ENCODE measurements at places on chromosomes 3 and 15.
A peak's percentile ranks its signal among the peaks of the same experiment; 100 is the strongest.

- peak; percentile 71 for DNase-seq
Observed at GRCh38 chr15:50315814-50316630, 39.0 kb downstream of the GABPB1 start.

- no peak for DNase-seq
Observed at GRCh38 chr3:14788644-14789043, 30.1 kb upstream of the FGD5 start.

- DNase-seq, result no peak
Observed at GRCh38 chr3:144028798-144029411, 57.3 kb downstream of the DIPK2A start.

GRCh38 chr3:181497358-181497757 is 214.4 kb upstream of the SOX2 start:
- DNase-seq, result no peak

DNA sequence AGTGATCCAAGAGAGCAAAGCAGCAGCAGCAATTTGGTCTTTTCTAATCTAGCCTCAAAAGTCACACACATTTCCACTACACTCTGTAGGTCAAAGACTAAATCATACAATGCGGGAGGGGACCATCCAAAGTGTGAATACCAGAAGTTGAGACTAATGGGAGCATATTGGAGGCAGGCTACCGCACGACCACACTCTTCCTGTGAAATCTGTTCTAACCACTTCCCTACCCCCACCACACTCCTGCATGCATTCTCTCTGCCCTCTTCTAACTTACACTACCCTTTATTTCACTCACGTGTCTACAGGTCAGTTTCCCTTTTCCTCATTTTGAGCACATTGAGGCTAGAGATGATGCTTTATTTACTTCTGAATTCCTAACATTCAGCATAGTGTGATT is 23.7 kb upstream of the PRTG start:
- DNase-seq, result no peak

GRCh38 chr15:69983696-69984265 is 113.9 kb downstream of the TLE3 start:
- DNase-seq, result no peak

GRCh38 chr3:170309046-170309445 is 48.5 kb upstream of the SKIL start:
- no peak for DNase-seq

GRCh38 chr15:93305306-93305705 is 216.3 kb upstream of the RGMA start:
- DNase-seq, result no peak

GRCh38 chr3:187072102-187072501 is 67.2 kb downstream of the RPL39L start:
- DNase-seq, result no peak

GRCh38 chr15:74174958-74175253 is 1.4 kb downstream of the ISLR start:
- DNase-seq, result no peak

- DNase-seq, result no peak
Observed at GRCh38 chr15:67833710-67834511, 5.9 kb downstream of the RNU6-1 start.

DNA sequence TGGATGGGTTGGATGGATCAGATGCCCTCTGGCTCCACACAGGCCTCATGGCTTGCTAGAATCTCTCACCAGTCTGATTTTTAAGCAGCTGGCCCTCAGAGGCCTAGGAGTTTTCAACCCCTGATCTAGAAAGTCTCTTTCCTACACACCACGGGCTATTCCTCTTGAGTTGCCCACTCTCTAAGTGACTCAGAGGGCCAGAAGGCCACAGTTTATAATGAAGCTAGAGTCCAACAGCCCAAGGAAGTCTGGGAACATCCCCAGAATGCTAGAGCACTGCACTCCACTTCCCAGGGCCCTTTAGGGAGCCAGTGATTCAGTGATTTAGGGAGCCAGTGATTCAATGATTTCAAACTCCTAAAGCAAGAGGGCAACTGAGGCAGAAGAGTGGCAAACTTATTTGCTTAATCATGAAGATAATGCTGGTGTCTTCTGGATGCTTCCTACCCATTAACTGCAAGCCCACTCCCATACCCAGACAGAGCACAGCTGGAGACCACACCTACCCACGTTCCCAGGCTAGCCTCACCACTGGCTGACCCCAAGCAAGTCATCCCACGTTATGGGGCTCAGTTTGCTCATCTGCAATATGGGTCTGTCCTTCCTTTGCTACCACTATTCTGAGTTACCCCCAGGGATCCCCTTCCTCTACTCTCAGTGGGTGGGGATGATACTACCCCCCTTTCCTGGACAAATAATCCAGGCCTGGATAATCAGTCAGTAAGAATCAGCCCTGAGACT is 36.7 kb downstream of the ABTB1 start:
- no peak for DNase-seq

- no peak for DNase-seq
Observed at GRCh38 chr3:58013973-58014649, 5.9 kb downstream of the FLNB start.

- no peak for DNase-seq
Observed at GRCh38 chr3:122484985-122485384, 29.8 kb downstream of the KPNA1 start.

GRCh38 chr3:116966649-116967048 is 257.1 kb downstream of the TUSC7 start:
- no peak for DNase-seq

DNA sequence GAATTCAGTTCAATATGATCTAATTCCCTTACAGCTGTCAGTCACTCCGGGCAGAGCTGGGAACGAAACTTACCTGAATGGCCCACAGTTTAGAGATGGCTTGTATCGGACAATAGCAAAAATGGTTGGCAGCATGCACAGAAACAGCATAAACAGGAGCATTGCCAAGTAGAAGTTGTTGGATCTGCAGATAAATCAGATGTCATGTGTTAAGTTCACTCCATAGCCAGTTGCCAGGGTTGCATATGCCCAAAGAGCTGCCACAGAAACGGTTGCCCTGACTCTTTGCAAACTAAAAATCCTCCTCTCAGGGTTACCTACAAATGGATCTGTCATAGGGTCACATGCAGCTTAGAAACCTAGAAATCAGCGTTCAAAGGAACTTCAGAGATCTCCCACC is 15.4 kb upstream of the STARD5 start:
- DNase-seq, result no peak

- no peak for DNase-seq
Observed at GRCh38 chr3:63179862-63180522, 98.1 kb upstream of the SYNPR start.

DNA sequence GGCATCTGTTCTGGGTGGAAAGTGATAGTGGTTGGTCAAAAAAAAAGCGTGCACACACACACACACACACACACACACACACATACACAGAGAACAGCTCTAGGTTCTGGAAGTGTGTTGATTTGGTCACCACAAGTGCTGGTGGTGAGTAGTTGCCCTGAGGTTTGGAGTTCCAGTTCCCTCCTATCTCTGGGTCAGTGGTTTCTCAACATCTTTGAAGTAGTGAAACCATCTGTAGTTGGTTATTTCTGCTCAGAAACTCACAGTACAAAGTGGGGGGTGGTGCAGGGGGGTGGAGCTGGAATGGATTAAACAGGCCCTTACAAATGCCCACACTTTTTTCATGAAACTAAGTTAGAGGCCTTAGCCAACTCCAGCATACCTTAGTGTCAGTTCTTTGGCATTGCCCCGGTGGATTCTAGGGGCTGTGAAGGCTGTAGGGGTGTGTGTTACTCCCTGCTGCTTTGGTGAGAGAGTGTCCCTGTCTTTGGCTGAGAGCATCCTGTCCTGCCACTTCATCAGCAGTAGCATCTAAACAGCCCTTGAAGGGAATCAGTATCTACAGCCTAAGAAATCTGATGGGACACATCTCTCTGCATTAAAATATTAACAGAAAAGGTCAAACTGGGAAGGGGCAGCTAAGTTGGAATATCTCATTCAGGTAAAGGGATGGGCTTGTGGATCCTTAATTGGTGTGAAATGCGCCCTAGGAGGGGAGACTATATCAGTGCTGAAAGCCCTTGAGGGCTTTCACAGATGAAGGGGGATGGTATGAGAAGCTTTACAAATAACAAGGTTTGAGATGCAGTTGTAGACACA is 20.6 kb downstream of the SMAD3 start:
- no peak for DNase-seq

DNA sequence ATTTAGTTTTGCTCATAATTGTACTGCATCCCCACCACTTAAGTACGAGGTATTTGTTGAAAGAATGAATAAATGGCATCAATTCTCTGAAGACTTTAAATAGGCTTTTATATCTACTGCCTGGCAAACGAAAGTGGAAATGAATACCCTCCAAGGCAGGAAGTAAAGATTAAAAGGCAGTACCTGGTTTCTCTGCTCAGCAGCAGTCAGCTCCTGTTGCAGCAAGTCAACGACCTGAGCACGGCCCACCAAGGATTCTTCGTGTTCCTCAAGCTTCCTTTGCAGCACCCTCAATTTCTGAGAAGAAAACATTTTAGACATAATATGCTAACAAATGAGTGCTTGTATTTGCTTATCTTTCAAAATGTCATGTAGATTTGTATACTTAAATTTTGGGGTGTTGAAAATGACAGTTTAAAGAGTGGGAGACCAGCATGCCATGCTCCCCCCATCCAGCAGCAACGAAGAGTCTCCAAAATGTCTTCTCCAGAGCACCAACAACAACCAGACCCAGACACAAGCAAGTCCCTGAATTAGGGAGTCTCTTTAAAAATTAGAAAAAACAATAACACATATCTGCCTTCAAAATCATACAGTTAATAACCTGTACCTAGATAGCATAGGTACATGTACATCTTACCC is 31.2 kb downstream of the GOLGB1 start:
- no peak for DNase-seq

- DNase-seq, result no peak
Observed at GRCh38 chr3:66554178-66554577, 53.4 kb upstream of the LRIG1 start.

GRCh38 chr15:92920595-92921161 is 20.6 kb downstream of the CHD2 start:
- no peak for DNase-seq

DNA sequence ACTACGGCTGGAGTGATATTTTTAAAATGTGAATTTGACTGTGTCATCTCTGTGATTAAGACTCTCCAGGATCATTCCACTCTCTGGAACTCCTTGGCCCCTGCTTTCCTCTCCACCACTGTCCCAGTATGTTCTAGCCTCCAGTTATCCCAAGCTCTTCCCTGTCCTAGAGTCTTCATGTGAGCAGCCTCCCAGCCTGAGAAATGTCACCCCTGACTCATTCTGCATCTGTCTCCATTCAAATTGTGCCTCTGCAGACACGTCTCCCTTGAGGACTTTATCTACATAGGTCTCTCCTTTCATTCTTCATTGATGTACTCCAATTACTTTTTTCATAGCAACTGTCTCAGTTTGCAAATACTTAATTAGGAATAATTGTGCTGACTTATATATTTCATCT is 317.7 kb upstream of the ADAMTS9 start:
- no peak for DNase-seq

- no peak for DNase-seq
Observed at GRCh38 chr3:167837466-167837865, 101.9 kb downstream of the SERPINI1 start.

DNA sequence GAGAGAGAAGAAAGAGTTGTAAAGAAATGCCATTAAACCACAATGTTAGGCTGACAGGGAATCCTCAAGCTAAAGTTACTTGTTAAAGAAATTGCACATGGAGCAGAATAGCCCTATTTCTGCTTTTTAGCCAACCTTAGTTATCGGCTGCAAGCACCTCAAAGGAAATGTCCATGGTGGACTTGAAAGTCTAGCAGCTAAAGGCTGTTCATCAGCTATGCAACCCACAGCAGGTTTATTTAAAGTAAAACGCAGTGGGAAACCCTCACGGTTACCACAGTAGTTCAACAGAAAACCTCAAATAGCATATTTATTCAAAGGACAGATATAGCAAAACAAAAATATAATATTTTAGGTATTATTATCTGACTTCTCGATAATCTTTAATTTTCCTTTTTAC is 967.2 kb downstream of the IGSF11 start:
- DNase-seq, result no peak

GRCh38 chr3:14203521-14204079 is 25.0 kb downstream of the LSM3 start:
- DNase-seq, result no peak

GRCh38 chr3:143668924-143669790 is 179.1 kb downstream of the SLC9A9 start:
- DNase-seq, result no peak

DNA sequence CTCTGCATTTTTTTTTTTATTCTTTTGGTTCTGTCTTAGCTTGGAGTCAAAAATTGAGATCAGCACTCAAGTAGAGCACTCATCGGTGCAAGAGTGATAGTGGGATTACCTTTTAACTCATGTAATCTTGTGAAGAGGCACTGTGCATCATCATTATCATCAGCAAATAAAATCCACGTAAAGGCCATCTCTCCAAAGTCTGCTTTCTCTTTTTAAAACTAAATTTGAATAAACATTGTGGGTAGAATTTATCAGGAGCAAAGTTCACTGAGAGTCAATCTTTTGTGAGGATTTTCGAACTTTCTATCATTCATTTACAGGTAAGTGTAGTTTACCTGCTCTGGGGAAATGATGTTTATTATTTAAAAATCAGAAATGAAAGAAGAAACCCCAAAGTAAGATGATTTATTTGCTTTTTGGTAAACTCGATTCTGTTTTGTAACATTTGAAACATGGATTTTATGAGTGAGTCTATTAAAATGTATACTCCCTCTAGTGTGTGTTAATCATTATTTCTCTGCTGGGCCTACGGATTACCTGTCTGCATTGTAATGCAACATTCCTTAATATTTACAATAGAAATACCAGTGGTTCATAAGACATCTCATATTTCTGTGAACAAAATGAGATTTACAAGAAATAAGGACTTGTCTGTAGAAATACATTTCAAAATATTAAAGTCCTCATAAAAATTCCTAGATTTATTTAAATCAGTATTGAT is 327.7 kb upstream of the NAALADL2 start:
- no peak for DNase-seq

- no peak for DNase-seq
Observed at GRCh38 chr15:29334544-29334943, 64.9 kb upstream of the NSMCE3 start.

DNA sequence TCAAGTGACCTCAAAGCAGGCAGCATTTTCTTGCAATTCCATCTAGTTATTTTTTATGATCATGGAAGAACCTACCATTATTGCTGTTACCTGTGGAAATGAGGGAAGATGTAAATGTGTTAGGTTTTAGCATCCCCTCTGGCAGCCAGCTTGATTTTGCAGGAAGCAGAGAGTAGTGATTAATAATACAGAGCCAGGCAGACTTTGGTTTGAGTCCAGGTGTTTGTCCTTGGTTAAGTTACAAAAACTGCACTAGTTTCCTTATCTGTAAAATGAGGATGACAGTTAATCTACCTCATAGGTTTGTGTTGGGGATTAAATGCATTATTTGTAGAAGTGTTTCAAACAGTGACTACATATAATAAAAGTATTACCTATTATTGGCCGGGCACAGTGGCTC is 6.7 kb upstream of the ZNF621 start:
- no peak for DNase-seq

- DNase-seq, result no peak
Observed at GRCh38 chr3:50612234-50612882, 784 bp upstream of the CISH start.

All from CD8-positive, alpha-beta T cell (primary cell).